Hepatocyte (in vitro differentiated cells): ENCODE measurements at places on chromosomes 3 and 15. TPM values are rescaled to one million over a fixed set of nuclear protein-coding genes. Genes with fewer than 3 reads are reported as not detected.
A peak's percentile ranks its signal among the peaks of the same experiment; 100 is the strongest.

DNA sequence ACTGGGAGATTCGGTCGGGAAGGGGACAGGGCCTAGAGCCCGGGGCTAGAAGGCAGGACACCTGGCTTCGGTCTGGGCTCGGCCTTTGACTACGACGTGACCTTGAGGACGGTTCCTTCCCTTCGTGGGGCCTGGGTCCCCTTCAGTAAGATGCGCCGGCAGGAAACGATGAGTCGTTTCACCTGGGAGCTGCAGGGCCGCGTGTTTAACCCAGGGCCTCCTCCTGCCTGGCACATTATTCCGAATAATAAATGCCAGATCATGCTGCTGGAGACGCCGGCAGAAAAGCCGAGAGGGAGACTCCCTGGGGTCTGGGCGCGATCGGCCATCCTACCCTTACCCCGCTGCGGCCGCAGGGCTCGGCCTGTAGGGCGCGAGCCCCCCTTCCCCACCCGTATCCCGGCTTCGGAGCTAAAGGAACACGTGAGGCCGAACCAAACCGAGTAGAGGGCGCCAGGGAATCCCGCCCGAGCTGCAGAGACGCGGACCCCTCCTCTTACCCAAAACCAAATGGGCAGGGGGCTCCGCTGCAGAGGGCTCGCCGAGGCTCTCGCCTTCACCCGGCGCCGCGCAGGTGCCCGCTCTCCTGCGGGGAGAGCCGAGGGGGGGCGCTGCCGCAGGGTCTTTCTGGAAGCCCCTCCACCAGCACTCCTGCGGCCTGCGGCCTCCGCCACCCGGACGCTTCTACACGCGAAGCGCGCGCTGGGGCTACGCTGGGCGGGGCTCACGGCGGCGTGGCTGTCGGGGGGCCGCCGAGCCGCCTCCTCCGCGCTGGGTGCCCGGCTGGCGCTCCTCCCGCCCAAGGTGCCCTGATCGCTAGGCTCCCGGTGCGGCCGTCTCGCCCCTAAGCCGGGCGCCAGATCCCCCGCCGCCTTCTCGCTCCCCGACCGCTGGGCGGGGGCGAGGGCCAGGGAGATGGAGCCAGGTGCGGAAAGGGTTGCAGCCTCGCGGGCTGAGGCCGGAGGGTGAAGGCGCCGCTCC is at the start of gene BDH1:
BDH1 (minus strand) TSS at position 688 of the 981 bp plus-strand sequence. CDS start 9,525 bp downstream, outside the sequence.
- peak; percentile 69 for DNase-seq

- DNase-seq, result no peak
Observed at GRCh38 chr15:60752973-60753720, 274.2 kb upstream of the ICE2 start.

SLC6A11 gene
- 1.5 and 2.2 TPM in 2 replicates for total RNA-seq

GP9 gene
- total RNA-seq, result not detected in 2 replicates

BUB1B gene
- total RNA-seq, result 7.6 and 11.9 TPM in 2 replicates

DNA sequence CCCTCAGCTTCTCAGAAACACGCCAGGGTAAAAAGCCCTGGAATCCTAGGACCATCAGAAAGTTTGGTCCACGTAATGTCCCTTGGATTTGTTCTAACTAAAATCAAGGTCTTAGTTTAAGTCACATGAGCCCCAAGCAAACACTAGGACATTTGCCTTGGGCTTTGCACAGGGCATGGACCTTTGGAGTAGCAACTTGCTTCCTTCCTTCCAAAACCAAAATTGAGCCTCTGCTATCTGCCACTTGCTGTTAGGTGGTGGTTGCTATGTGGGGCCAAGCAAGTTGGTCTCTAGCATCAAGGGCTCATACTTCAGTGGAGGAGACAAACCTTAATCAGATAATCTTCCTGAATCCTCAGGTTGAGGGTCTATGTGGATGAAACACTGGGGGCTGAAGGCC is 4.0 kb upstream of the DAG1 start:
- no peak for DNase-seq

GRCh38 chr3:43213631-43214030 is 72.7 kb upstream of the SNRK start:
- DNase-seq, result peak; percentile 42

- no peak for DNase-seq
Observed at GRCh38 chr3:48716508-48716981, 476 bp downstream of the IP6K2 start.

GNB4 gene
- 23.2 and 26.0 TPM in 2 replicates for total RNA-seq

DNA sequence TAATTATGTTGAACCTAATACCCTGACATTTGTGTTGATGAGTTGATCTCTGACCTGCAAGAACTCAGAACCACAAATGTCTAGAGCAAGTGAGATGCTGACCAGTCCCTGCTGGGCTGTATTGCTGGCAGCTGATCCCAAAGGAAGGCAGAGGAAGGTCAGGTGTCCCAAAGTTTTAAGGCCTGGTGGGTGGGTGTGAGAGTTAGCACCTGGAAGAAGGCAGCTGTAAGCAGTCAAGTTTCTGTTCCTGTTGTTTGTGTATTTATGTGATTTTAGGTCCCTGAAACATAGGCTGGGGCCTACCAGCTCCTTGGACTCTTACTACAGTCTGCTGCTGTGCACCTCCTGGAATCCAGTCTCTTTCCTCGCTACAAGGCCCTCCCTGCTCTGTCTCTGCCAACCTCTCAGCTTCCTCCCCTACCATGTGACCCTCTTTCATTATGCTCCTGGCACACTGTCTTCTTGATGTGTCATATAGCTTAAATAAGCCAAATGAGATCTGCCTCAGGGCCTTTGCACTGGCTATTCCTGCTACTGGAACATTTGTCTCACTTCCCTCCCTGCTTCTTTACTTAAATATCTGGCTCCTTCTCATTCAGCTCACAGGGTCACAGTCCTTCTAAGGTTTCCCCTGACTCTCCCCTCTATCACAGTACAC is 31.0 kb upstream of the ATOSA start:
- DNase-seq, result no peak

DNA sequence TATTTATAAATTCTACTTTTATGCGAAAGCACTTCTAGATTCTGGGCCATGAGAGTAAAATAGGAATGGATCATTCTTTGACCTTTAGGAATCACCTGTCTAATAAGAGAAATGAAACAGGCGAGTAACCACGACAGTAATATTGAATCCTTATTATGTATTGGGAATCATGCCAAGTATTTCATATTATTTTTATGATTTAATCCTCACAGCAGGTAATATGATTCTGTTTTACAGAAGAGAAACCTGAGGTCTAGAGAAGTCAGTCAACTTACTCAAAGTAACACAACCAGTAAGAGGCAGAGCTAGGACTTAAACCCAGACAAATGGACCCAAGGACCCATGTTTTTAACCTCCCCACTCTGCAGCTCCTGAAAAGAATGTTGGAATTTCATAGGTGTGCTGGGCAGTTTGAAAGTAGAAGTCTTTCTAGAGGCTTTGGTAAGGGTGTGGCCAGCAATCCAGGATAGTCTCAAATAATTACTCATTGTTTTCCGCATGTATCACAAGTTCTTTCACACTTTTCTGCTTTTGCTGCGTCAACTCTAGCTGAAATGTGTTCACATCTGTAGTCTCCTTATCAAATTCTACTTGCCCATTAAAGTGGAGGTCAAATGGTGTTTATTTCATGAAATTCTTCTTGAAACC is 181.7 kb downstream of the TPRG1 start:
- DNase-seq, result no peak

- no peak for DNase-seq
Observed at GRCh38 chr3:72271216-72271615, 486.3 kb upstream of the PROK2 start.

DNA sequence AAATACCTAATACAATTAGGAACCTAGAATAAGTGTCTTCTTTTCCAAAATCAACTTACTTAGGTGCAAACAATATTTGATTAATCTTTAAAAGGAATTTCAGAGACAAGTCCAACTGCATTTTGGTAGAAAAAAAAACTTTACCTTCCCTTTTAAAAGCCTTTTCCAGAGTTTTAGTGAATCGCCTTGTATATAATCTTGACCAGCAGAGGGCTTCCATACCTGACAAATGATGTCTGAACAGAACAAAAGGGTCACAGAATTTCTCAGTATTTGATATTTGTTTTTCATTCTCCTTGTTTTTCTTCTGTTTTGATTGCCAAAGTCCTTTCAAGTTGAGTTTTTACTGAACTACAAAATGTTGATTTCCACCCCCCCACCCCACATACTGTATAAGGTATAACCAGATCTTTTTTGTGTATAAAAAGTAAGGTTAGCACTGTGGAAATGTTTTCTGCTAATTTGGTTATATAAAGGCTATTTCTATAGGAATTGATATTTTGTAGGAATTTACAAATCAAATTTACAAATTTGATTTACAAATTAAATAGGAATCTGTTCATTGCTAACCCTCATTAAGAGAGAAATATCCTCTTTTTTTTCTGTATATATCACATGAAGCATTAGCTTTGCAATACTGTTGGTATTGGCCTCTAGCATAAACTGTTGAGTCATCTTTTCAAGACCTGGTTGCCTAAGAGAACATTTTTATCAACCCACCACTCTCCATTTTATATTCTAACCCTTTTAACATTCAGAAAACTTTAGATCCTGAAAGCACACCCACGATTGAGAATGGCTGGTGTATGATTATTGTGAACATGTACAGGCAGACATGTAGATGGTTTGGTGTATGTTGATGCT is 464.1 kb upstream of the RARB start:
- peak; percentile 63 for DNase-seq

SAMD7 gene
- not detected in 2 replicates for total RNA-seq

AP4E1 gene
- 10.6 and 12.4 TPM in 2 replicates for total RNA-seq

- no peak for DNase-seq
Observed at GRCh38 chr3:112460519-112461195, 38.6 kb downstream of the BTLA start.

EPM2AIP1 gene
- 32.4 and 34.8 TPM in 2 replicates for total RNA-seq

PEX5L gene
- total RNA-seq, result 0.40 and 0.63 TPM in 2 replicates

GRCh38 chr3:127651516-127652172 is 21.1 kb upstream of the ABTB1 start:
- no peak for DNase-seq

DNA sequence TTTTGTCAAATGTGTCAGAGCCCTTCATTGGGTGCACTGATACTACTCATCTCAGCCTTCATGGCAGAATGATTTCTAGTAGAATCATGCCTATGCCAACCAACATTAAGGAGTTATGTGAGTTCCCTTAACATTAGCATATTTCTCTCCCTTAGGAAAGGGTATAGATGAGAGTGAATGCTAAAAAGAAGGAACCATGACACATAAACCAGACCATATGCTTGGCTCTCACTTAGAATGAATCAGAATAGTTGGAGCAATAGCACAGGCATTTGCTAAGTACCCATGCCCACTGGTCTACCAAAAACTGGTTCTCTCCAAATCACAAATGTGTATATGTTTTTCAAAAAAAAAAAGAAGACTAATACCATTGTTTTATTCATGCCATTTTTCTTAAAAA is 51.1 kb downstream of the STRIT1 start:
- DNase-seq, result no peak

LPP gene
- total RNA-seq, result 67.7 and 73.8 TPM in 2 replicates

DNA sequence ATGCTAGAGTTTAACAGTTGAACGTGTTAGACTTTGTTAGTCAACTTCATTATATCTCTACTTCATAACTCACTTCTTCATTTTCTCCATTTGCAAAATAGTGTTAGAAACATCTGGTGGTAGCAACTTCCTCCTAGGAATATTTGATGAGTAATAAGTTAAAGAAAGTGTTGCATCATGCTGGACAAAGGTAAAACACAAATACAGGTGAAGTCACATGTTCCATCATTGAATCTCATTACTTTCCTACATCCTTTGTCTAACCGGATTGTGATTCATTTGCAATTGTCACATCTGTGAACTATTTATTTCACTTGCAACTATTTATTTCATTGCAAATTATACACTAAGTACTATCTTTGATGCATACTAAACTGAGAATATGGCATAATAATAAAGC is 186.5 kb downstream of the TUSC7 start:
- peak; percentile 7 for DNase-seq

- DNase-seq, result no peak
Observed at GRCh38 chr3:153979418-153980251, 141.6 kb upstream of the ARHGEF26 start.

DNA sequence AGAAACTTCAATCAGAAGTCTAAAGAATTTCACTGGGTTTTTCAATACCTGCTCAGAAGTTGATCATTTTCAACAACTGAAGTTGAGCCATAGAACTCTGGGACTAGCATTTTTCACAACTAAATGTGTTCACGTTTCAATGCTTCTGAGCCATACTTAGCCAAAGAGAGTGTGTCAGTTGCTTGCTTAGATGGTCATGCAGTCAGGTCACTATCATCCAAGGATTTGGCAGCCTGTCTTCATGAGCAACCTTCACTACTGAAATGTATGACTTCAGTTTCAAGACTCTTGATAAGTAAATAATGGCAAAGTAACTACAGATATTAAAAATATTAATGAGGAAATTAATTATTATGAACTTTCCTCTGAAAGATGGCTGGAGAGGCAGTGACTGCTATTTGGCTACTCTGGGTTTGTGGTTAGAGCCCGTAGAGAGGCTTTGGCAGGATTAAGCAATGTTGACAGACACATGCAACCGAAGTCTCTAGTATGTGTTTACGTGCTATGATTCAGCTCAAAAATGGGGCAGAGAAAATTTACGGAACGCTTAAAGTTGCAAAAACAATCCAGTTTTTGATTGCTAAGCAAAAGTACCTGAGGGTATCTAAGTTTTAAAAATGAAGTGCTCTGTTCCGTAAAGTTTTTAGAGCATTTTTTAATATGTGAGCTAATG is 133.8 kb downstream of the GMNC start:
- DNase-seq, result no peak

DNA sequence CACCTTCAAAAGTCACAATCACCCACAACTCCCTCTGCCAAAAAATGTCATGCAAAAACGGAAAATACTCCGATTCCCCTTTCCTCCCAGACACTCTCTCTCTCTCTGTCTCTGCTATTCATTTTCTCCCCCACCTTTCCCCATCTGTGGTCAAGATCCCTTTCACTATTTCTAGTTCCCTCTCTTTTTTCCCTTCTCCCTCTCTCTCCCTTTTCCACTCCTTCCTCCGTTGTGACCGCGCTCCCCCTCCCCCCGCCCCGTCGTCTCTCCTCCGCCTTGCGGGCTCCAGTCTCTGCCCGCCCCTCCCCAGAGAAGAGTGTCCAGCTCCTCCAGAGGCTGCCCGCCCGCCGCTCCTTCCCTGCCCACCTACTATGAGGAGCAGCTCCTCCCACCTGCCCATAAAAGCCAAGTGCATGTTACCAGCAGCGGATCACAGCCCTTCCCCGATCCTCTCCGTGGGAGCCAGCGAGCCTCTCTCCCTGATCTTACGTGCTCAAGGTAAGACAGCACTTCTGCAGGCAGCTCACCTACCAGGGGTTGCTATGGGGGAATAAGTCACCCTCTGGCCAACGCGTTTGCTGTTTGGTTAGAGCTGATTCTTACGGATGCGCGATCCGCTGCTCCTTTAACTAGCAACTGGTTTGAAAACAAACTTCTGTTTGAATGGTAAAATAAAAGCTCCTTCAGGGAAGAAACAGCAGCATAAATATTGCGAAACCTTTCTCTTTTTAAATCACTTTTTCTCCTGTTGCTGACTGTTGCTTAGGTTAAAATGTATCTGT is at the start of gene COL8A1:
COL8A1 (plus strand) TSS at position 428 of the 782 bp plus-strand sequence. CDS start 152,089 bp downstream, outside the sequence.
- DNase-seq, result no peak

DNA sequence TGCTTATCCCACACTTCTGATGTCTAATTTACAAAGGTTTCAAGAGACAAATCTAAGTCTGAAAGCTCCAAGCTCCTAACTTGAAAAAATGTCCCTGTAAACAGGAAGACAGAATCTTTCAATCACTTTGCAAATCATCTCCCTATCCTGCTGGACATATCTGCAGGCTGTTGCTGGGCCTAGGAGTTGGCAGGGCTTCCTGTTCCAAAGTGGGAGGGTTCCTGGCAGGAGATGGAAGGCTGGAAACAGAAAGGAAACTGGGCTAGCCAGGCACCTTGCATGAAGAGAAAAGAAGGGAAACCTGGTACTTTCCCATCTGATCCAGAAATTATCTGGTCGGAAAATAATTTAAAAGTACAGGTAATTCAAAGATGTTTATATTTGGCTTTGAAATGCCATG is 227.3 kb upstream of the IL12A start:
- DNase-seq, result no peak

- DNase-seq, result no peak
Observed at GRCh38 chr3:32946973-32947788, 4.3 kb upstream of the CCR4 start.
